ENCODE measurements at places on chromosomes 13 and 19. TPM values are rescaled to one million over a fixed set of nuclear protein-coding genes. Genes with fewer than 3 reads are reported as not detected.
A peak's percentile ranks its signal among the peaks of the same experiment; 100 is the strongest.

DNA sequence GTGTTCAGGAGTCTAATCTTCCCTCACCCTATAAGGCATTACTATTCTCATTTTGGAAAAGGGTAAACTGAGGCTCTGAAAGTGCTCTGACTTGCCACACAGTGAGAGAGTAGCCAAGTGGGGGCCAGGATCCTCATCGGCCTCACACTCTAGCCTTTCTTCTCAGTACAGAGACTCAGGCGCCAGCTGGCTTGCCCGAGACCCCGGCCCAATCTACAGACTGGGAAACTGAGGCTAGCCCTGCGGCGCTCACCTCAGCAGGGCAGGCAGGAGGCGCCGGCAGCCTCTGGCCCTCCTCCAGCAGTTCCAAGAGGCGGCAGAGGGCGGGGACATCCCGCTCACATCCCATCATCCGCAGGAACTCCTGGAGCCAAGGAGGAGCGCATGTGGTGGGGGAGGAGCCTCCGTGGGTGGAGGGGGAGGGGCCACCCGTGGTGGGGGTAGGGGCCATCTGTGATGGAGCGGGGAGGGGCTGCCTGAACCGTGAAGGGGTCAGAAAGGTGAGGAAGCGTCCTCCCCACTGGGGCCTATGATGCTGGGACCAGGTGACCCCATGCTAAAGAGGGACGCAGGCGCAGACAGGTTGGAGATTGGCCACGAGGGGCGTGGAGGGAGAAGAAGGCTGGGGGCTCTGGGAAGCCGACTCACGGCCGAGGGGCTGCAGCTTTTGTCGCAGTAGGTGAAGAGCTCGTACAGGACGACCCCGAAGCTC is 8.7 kb upstream of the INSL3 start:
- no peak for DNase-seq

Gene TMPRSS9
- not detected for total RNA-seq

Gene TNFRSF19
- total RNA-seq: 2.0 TPM

- DNase-seq: no peak
These were observed 11.1 kb downstream of the MAB21L1 start for GRCh38 chr13:35465371-35465770.

DNA sequence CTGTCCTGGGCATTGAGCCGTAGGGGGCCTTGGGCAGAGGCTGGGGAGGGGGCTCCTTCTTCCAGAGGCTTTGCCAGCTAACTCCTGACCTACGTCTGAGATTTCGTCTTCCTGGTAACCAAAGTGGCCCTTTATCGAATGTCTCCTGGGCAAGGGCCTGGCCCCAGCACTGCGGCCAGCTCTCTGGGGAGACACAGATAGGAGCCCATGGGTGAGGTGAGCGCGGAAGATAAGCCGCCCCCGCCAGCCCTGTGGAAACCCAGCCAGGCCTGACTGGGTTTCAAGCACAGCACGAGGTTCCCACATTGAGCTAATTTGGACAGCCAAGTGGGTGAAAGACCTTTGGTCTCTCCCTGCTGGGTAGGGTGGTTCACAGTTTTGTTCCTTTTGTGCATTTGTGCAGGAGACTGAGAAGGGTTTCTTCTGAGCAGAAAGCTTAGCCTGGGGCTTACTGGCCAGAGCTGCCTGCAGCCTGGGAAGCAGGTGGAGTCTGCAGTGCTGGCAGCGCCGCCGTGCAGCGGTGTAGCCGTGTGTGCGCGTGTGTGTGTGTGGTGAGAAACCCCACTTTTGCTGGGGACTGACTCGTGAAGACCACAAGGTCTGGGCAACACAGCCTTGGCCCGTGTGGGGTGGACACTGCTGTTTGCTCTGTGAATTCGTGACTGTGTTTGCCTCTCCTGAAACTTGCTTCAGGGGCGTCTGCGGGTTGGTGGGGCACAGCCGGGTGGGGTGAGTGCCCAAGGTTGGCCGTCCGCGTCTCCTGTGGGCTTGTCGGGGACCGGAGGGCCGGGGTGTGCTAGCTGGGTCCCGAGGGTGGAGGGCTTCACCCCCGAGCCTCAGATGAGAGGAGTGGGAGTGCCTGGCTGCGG is 2.5 kb downstream of the BSG start:
- no peak for DNase-seq

GRCh38 chr13:98014766-98015165 is 61.3 kb downstream of the IPO5 start:
- peak; percentile 84 for DNase-seq

Gene MRPL57
- total RNA-seq: 61.7 TPM

DNA sequence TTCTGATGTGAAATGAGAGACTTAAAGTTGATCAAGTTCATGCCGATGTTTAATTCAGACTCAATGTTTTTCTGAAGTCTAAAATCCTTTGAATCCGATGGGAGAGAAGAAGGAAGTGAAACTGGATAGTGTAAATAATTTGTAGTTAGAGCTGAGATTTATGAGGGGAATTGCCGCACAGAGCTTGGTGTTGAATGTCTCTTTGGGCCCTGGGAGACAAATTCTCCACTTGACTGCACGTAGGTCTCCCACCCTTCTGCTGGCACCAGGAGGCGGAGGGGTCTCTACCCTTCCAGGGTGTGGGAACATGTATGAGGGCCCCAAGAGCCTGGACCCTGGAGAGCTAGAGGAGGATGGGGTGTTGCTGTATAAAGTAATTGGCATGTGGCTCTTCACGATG is 140.8 kb upstream of the SERP2 start:
- DNase-seq: no peak

Gene ZNF776
- total RNA-seq: 10.0 TPM

Gene SLC7A10
- total RNA-seq: not detected

DNA sequence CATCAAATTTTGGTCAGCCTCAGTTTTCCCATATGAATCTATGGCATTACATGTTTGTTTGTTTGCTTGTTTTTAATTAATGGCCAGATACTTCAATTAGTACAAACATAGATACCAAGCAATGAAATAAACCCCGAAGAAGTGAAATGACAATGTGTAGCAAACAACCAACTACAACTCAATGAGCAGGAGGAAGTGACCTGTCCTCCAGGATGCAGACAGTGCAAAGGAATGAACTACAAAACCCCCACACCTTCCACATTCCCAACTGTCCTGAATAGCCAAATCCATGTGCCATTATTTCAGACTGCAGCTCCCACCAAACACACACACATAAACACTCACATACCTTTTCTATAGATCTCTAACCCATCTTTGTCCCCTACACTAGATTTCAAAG is 45.0 kb upstream of the FAM124A start:
- DNase-seq: no peak

DNA sequence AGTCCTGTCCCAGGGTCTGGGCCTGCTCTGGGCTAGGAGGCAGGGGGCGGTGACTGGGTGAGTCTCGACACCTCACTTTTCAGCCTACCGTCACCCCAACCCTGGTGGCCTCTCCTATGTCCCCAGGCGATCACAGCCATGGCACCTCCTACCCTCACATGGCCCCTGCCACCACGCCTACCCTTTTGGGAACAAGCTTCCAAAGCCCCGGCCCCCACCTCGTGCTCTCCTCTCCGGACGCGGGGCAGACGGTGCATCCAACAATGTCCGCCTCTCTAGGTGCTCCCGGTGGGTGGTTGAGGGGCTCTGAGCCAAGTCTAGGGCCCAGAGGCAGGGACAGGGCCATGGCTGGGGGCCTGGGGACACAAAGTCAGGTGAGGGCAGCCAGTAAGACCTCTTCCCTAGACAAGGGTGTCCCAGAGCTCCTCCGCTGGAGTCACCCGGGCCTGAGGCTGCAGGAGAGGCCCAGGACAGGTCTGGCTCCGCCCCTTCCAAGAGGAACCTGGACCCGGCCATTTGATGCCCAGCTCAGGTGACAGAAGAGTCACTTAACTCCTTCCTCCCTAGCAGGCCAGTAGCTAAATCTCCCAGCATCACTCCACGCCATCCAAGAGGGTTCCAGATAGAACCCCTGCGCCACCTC is at the start of gene SYNE4:
Gene SYNE4, minus strand, starts transcription at position 478 of the 643 bp plus-strand sequence. Its CDS starts 132 bp downstream, at position 346.
- DNase-seq: no peak

Gene PRR20E
- not detected for total RNA-seq

Gene GPR12
- total RNA-seq: not detected

GRCh38 chr19:45779231-45780145 is 2.8 kb downstream of the DMPK start:
- no peak for DNase-seq

DNA sequence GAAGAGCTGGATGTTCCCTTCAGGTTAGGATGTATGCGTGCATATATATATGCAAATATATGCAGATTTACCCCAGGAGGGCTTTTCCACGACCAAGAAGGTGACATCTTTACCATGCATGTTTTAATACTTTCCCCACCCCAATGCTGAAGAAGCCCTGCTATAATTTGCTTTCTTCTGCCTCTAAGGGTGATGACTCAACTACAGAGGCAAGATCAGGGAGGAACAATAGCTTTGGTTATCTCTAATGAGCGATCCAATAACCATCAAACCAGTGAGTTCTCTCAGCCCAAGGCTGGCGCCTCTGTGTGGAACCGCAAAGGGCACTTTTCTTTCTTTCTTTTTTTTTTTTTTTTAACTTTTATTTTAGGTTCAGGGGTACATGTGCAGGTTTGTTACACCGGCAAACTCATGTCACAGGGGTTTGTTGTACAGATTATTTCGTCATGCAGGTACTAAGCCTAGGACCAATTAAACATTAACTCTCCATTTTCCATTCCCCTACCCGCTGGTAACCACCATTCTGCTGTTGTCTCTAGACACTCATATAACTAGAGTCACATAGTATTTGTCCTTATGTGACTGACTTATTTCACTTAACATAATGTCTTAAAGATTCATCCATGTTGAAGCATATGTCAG is 25.7 kb upstream of the UBE2L5 start:
- DNase-seq: peak; percentile 41

GRCh38 chr19:31292639-31293185 is 56.5 kb downstream of the TSHZ3 start:
- DNase-seq: no peak

DNA sequence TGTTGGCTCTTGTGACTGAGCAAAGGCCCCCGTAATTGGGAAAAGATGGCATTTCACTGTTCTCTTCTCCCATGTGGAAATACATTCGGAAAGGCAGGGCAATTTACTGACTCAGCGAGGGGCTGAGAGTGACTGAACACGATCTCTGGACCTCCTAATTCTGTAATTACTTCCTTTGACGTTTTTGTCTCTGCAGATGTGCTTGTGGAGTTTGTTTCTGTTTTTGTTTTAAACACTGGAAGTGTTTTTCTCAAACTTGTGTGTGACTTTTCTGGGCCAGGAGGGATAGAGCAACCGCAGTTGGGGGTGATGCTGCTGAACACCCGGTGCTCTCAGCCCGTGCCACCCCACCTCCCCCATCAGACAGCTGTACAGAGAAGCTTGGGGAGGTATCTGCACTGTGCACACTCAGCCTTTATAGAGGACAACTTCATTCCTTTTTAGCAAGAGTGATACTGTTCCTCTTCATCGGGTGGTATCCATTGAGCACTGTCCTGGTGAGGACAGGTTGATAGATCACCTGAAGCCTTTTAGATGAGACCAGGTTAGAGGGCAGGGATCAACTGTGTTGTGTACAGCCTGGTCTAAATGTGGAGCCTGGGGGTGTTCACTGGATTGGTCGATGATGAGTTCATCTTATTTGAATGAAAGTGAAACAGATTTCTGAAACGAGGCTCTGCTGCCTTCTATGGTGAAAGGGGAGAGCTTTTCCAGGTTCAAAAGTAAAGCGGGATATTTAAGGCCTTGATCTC is 117.4 kb downstream of the ESD start:
- peak; percentile 41 for DNase-seq

Gene ZNF611
- total RNA-seq: 3.6 TPM

DNA sequence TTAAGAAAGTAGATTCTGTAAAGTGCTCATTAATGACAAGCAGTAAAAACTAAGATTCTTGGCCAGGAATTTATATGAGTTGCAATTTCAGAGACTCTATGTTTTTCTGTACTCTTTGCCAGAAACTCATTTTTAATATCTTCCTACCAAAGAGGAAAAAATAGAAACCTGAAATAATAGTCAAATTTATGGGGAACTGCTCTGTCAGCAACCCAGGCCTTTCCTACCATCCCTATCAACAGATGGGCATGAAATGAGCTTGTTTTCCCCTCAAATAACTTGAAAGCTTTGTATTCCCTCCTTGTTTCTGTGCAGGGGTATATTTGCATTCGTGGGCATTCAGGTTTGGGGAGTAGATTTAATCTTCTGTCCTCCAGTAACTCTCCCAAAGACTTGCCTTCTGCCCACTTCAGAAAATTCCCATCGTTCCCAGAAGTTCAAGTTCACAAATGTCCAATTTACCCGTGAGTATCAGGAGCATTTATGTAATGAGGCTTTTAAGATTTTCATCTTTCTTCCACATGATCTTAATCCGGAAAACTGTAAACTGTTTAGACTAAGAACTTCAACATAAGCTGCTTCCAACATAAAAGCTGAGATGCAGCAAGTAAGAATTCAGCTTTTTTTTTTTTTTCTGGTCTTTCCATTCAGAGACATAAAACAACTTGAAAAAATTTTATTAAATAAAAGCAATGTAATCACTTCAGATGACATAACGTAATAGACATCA is 363.1 kb downstream of the EFNB2 start:
- DNase-seq: no peak

Gene SLC25A41
- not detected for total RNA-seq

Gene PSPN
- 2.0 TPM for total RNA-seq

DNA sequence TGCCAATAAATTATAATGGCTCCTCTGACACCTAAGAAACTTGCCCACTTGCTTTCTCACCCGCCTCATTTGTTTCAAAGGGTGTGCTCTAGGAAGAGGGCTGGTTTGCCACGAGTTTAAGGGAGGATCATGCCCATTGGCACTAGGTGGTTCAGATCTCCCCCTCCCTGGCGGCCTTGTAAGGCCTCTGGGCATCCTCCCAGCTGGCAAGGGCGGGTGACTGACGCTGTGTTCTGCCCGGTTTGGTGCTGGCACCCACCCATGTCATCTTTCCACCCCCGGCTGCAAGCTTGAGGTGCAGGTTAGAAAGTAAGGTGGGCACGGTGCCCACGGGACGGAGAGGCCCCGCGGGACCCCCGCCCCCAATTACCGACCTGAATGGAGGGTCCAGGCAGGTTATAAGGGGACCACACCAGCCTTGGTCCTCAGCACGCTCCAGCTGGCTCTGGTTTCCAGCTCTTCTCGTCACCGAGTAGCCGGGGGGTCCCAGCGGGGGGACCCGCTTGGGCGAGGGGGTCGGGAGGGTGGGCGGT is 90.4 kb downstream of the PTPRS start:
- no peak for DNase-seq

GRCh38 chr19:1167687-1168571 is 6.1 kb downstream of the SBNO2 start:
- DNase-seq: no peak

- no peak for DNase-seq
These were observed 646.9 kb upstream of the PCDH9 start for GRCh38 chr13:67877031-67877430.

GRCh38 chr19:7907122-7907521 is 3.4 kb downstream of the MAP2K7 start:
- DNase-seq: no peak

All from HT1080 (cell line).